ENCODE measurements at places on chromosomes 6 and 20.
A peak's percentile ranks its signal among the peaks of the same experiment; 100 is the strongest.

- no peak for DNase-seq
Measured at GRCh38 chr6:88574031-88574430, 389.4 kb downstream of the RNGTT start.

DNA sequence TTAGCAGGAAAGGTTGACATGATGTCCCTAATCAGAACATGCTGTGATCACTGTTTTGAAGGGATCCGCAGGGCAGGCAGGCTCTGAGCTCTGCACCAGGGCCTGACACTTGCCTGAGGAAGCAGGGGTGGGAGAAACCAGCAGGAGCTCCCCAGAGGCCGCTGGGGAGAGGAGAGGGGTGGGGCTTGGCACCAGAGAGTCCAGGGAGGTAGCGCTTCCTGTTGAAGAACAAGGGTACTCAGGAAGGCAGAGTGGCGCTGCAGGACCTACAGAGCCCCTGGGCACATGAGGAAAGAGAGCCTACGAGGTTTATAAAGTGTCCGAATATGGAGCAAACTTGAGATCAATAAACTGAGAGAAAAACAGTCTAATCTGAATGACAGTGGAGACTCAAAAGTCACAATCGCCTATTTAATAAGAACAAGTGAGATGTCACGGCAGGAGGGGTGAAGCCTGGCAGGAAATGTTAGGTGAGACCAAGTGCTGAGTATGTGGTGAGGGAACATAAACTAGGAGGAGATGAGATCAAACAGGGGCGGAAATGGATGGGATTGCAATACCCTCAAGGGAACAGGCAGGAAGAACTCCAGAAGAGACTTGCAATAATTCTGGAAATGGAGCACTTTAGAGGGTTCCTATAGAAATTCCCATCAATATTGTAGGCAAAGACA is 5.8 kb upstream of the TBXT start:
- DNase-seq: no peak

DNA sequence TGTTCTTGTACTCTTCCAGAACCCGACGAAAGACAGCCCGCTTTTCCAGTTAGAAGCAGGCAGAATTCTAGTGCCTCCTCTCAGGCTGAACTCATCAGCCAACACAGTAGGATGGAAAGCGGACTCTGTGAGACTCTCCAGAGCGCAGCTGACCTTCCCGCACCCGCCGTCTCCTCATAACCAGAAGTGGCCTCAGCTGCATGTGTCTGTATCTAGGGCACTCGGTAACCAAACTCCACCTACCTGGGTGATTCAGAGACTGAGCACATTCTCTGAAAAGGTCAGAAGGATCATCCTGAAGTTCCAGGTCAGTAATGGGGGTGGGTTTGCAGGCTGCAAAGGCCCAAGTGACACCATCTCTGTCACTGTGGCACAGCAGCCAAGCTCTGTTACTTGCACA is 66.7 kb upstream of the NFATC2 start:
- no peak for DNase-seq

DNA sequence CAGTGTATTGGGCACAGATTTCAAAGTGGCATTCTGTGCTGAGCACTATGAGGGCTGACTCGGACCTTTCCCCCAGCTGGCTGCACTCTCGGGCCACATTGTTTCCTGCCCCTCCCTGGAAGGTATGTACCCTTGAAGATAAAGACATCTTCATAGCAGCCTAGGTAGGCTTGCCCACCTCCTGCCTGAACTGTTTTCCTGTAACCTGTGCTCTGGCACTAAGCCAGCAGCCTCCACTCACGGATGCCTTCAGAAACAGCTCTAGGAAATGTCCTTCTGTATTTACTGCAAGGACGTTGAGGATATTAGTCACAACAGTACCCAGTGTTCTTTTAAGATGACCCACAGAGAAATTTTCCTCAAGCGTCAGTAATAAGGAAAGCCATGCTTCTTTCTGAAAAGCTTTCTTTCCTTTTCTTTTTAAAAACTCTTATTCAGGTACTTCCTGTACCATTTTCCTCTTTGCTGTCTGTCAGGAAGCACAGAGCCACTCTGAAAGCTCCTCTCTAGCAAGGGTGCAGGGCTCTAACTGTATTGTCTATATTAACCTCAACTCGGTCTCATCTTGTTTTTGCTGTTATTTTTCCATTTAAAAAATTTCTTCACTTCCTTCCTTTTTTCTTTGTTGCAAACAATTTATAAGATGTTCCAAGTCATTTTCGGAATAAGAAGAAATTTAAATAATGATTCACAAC is 43.5 kb downstream of the TTI1 start:
- no peak for DNase-seq

DNA sequence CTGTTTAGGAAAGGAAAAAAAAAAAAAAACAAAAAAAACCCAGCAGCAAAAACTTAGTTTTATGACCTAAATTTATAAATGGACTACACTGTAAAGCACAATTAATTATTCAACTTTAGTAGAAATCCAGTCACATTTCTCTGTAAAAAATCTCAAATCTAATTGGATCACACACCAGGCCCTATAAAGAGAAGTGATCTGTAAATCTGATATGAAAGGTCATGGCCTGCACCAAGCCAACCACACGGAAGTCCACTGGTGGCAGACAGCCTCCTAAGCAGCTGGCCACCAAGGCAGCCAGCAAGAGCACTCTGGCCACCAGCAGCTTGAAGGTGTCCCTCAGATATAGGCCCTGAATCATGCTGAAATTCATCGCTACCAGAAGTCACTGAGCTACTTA is 131.6 kb downstream of the HFE start:
- DNase-seq: no peak

DNA sequence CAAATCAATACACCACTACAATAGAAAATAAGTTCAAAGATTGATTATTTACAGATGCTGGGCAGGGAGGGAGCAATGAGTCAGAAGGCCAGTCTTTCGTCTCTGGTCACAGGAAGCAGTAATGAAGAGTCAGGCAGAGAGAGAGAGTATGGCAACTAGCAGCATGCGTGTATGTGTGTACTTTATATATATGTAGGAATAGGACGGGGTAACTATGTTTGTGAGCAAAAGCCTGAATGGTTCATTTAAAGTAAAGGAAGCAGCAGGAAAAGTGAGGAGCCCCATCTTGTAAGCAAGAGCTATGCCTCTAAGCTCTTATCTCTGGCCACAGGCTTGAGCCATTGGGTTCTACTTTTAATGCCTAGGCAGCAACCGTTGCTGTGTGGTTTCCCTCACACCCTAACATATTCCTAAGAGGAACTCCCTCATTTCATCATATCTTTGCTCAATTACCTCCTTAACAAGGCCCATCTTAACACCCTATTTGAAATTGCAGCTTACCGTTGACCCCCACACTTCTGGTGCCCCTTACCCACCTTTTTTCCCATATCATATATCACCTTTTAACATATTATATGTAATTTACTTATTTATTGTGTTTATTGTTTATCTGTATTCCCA is 66.6 kb downstream of the AFG1L start:
- no peak for DNase-seq

GRCh38 chr20:11454966-11455799 is 462.5 kb upstream of the BTBD3 start:
- DNase-seq: no peak

DNA sequence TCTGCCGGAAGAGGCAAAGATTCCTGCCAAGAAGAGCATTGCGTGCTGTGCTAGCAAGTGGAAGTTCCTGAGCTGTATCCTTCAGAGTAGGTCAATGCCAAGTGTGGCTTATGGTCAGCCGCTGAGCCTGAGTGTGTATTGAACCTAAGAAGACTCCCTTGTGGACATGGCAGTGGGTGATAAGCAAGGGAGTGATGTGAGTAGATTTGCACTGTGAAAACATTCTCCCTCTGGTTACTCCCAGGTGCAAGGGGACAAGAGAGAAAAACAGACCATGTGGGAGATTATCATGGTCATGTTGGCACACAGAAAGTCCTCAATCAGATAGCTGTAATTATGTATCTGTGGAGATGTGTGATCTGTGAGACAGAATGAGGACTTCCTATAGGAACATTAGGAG is 6.1 kb upstream of the TMEM74B start:
- no peak for DNase-seq

GRCh38 chr6:113050010-113050858 is 703.1 kb downstream of the RFPL4B start:
- DNase-seq: no peak

- no peak for DNase-seq
Measured at GRCh38 chr6:103797738-103798137, 1062.0 kb downstream of the HACE1 start.

DNA sequence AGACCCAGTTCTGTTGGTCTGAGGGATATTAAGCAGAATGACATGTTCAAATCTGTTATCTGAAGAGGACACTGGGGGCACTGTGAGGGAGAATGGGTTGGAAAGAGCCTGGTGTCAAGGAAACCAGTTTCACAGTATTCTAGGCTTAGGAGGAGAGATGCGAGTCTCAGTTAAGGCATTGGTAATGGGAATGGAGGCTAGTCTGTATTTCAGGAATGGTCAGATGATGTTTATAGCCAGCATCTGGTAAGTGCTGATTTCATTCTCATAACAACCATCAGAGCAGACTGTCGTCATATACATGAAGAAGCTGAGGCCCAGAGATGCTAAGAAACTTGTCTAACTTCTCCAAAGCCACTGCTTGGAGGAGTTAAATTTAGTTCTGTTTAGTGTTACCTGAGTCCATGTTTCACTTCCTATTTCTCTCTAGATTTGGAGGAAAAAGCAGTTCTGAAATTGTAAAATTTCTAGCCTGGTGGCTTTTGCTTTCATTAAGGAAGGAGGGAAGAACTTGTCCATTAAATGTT is 242.0 kb downstream of the ARID1B start:
- no peak for DNase-seq

- no peak for DNase-seq
Measured at GRCh38 chr6:120938876-120939472, 395.3 kb downstream of the TBC1D32 start.

DNA sequence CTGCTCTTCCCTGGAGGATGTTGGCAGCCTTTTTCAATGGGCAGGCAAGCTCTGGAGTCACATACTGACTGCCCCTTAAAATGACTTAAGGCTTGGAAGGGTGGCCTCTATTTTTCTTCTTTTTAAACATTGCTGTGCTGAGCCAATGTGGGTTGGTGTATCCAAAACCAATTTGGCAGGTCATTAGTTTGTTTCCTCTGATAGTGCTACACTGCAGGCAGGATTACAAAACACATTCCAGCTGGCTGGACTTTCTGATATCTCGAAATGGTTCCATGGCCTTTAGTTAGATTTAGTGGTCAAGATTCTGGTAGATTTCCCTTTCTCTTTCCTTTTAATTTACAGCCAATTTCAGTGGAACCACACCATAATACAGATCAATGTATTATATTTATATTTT is 28.1 kb upstream of the BMP2 start:
- no peak for DNase-seq

- DNase-seq: no peak
Measured at GRCh38 chr6:72798196-72798595, 176.3 kb downstream of the KCNQ5 start.

- no peak for DNase-seq
Measured at GRCh38 chr20:48729538-48729937, 98.3 kb downstream of the PREX1 start.

DNA sequence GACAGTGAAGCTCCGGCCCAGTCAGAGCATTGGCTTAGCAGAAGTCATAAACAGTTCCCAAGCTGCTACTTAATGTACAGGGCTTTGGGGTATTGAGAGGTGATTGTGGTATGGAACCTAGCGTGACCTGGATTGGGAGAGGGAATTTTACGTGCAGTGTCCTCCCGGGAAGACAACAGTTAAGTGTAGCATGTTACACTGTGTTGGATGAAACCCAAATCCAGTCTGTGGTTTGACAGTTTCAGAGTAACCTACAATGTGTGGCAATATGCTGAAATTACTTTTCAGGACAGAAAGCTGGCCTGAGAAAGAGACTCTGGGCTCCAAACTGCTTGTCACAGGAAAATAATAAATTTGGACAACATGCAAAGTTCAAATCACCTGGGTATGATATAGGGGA is 28.1 kb upstream of the RALGAPA2 start:
- no peak for DNase-seq

DNA sequence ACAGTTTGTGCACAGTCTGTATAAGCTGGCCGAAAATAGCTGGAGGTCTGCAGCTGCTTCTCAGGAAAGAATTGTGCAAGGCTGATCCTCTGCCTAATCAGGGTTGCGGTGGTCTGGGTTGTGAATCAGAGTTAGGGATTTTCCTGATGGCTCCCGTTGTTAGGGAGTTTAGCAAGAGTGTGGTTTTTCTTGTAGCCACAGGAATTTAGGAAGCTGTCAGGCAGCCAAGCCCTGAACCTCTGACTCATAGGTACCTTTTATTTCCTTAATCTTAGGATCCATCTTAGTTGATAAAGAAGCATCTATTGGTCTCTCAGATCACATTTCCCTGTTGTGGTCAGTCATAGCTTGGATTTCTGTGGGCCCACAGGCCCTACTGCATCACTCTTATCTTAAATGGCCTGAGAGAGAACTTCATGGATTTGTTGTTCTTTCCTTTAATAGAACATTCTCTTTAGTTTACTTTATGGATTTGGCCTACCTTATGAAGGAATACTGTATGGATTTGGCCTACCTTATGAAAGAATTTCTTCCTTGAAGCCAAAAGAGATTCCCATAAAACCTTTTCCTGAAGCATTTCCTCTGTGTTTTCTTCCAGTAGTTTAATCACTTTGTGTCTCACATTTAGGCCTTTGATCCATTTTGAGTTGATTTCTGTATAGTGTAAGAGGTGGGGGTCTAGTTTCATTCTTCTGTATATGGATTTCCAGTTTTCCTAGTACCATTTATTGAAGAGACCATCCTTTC is 10.3 kb downstream of the KIF25 start:
- peak; percentile 98 for DNase-seq

DNA sequence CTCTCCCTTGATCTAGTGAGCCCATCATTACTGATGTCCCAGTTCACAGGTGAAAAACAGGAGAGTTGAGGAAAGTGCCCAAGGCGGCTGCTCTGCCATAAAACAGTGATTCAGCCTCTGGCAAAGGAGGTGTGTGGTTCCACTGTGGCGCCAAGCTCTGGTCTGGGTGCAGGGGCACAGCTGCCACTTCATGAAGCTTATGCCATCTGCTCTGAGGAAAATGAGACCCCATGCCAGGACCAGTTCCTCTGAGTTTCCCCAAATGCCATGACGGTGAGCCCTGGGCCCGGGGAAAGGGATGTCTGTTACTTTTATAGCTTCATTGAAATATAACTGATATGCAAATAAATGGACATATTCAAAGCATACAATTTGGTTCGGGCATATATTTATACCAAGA is 33.7 kb upstream of the ZBP1 start:
- DNase-seq: no peak

DNA sequence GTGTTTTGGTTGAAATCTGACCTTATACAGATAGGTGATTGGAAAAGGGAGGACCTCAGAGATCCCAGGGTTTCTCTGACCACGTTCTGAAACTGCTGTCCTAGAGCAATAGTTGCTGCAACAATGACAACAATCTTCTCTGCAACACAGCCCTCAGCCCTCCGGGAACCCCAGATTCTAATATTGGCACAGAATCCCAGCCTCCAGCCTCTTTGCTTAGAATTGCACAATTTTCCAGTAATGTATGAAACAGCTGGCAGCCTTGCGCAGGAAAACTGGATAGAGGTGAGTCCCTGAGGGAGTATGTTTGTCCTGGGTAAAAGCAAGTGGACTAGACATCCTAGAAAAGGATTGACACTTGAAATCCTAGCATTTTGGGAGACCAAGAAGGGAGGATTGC is 30.4 kb upstream of the PNRC1 start:
- DNase-seq: peak; percentile 84

GRCh38 chr6:54002116-54002515 is 109.1 kb upstream of the MLIP start:
- DNase-seq: no peak

- no peak for DNase-seq
Measured at GRCh38 chr6:27760464-27760863, 151.7 kb downstream of the OR2B2 start.

Measured in skeletal muscle cell (primary cell).